Mesendoderm (in vitro differentiated cells): ENCODE measurements at places on chromosomes 16 and 17.

GRCh38 chr16:85613604-85614337 lies 649 bp downstream of the GSE1 start:
- H3K27ac ChIP-seq, result peak overlapping the region; percentile 89
- peaks cover 22% of the 10 kb centered on the region for H3K4me1 ChIP-seq
- no peaks in the 10 kb centered on the region for H3K27me3 ChIP-seq
- no peaks in the 10 kb centered on the region for H3K36me3 ChIP-seq
- DNase-seq, result peak; percentile 93

DNA sequence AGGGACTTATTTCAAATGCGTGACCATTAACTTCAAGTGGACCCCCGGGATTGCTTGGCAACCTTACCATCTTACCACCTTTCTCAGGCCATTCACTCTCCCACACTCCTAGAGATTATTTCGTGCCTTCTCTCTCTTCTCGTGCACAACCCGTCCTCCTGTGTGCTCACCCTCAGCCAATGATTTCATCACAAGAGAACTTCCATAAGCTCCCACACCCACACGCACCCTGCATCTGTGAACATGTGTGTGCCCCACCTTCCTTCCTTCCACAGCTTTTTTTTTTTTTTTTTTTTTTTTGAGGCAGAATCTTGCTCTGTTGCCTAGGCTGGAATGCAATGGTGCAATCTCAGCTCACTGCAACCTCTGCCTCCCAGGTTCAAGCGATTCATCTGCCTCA lies 27.4 kb upstream of the CDH3 start:
- no peaks in the 10 kb centered on the region for H3K36me3 ChIP-seq
- no peaks in the 10 kb centered on the region for H3K27me3 ChIP-seq
- H3K27ac ChIP-seq, result no peak overlapping the region
- H3K4me3 ChIP-seq, result no peak overlapping the region
- no peaks in the 10 kb centered on the region for H3K4me1 ChIP-seq

- H3K27me3 ChIP-seq, result no peaks in the 10 kb centered on the region
- peaks cover 5% of the 10 kb centered on the region for H3K4me1 ChIP-seq
- H3K27ac ChIP-seq, result no peak overlapping the region
- no peak overlapping the region for H3K4me3 ChIP-seq
Measured at GRCh38 chr17:45948498-45948880, 50.6 kb upstream of the STH start.

DNA sequence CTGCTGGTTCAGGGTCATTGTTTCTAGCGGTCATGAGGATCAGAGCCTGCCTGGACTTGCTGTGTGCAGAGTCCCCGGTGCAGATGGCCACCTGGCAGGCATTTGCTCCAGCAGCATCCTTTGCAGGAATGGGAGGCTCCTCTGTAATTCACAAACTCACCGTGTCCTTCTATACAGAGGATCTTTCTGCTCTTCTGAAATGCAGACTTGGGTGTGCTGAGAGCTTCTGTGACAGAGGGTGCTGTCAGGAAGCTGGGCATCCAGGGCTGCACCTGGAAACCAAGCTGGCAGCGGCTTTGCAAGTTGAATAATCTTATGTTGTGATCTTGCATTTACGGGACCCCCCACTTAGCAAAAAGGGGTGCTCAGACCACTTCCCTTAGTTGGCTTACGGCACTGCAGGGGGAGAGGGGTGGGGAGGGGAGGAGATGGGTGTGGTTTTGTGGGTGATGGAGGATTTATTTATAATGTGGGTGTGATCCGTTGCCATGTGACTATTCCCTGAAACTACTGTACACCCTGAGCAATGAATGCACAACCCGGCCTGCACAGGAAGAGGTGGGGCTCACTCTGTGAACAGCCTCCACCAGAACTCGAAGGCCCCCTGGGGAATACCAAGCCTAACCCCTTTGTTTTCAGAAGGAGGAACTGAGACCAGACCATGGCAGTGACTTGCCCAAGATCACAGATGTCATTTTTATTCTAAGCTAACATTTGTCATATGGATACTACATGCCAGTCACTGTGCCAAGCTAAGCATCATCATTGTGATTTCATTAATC lies 178.3 kb downstream of the PRKCB start:
- no peaks in the 10 kb centered on the region for H3K27me3 ChIP-seq
- no peak for DNase-seq
- H3K4me1 ChIP-seq, result no peaks in the 10 kb centered on the region
- H3K36me3 ChIP-seq, result no peaks in the 10 kb centered on the region
- no peak overlapping the region for H3K27ac ChIP-seq
- no peak overlapping the region for H3K4me3 ChIP-seq

GRCh38 chr17:9647014-9647413 lies 1.7 kb downstream of the USP43 start:
- no peaks in the 10 kb centered on the region for H3K27me3 ChIP-seq
- peak; percentile 92 for DNase-seq
- no peak overlapping the region for H3K27ac ChIP-seq
- H3K36me3 ChIP-seq, result no peaks in the 10 kb centered on the region

DNA sequence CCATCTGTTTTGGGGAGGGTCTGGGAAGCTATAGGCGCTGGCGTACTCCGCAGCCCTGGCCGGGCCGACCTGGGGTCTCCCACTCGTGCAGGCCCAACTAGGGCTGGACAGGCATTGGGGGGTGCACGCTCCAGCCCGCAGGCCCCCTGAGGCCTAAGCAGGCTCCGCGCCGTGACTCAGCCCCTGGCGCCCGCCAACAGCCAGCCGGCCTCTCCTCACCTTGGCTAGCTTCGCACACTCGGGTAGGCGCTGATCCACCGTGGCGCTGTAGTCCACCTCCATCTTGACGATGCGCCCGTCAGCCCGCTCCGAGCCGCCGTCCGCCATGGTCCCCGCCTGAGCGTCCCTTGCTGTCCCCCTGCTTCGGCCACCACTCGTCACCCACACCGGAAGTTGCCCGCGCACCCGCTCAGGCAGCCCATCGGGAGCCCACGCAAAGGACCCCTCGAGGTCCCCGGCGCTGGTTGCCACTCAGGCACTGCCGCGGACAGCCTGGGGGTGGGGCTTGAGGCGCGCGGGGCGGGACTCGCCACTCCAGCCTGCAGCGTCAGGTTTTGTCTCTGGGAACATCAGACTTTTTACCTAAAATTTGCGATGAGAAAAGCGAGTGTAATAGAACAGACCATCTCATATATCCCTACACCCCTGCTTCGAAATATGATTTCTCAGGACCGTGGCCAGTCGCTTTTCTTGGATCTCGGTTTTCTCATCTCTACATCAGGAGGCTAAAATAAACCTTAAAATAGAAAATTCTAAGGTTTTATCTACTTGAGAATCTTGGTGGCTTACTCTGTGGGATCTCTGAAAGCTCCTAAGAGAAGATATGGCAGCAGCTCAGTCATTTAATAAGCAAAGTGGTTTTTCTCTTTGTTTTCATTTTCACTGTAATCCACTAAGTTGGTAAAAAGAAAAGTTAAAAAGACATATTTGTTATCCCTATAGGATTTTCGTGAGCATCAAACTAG lies at the start of gene PSMD12:
Gene PSMD12, minus strand, starts transcription at position 385 of the 965 bp plus-strand sequence. Its CDS starts 58 bp downstream, at position 327.
- H3K27me3 ChIP-seq, result no peaks in the 10 kb centered on the region
- H3K4me1 ChIP-seq, result no peaks in the 10 kb centered on the region
- peak within 1 kb of the TSS; percentile 79 for H3K4me3 ChIP-seq
- H3K36me3 ChIP-seq, result no peaks in the 10 kb centered on the region
- H3K27ac ChIP-seq, result no peak within 1 kb of the TSS

- H3K36me3 ChIP-seq, result no peaks in the 10 kb centered on the region
- peak overlapping the region; percentile 17 for H3K27ac ChIP-seq
- peaks cover 13% of the 10 kb centered on the region for H3K4me1 ChIP-seq
- H3K4me3 ChIP-seq, result no peak overlapping the region
- H3K27me3 ChIP-seq, result no peaks in the 10 kb centered on the region
Measured at GRCh38 chr16:46748775-46749705, 896 bp upstream of the MYLK3 start.

DNA sequence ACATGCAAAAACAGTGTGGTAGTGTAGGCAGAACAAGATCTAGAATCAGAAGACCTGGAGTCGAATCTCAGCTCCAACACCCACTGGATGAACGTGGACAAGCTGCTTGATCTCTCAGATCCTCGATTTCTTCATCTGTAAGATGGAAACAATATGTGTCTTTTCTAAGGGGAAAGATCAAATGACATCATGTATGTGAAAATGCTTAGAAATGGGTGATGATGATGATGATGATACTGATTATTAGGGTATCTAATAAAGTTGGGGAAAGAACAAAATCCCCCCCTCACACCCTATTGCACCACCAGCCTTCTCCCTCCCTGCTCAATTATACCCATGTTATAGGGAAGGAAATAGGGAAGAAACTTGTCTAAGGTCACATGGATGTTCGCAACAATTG lies 10.9 kb downstream of the DYNLL2 start:
- H3K27ac ChIP-seq, result no peak overlapping the region
- H3K27me3 ChIP-seq, result no peaks in the 10 kb centered on the region
- no peak overlapping the region for H3K4me3 ChIP-seq
- DNase-seq, result no peak
- H3K36me3 ChIP-seq, result peaks cover 8% of the 10 kb centered on the region

DNA sequence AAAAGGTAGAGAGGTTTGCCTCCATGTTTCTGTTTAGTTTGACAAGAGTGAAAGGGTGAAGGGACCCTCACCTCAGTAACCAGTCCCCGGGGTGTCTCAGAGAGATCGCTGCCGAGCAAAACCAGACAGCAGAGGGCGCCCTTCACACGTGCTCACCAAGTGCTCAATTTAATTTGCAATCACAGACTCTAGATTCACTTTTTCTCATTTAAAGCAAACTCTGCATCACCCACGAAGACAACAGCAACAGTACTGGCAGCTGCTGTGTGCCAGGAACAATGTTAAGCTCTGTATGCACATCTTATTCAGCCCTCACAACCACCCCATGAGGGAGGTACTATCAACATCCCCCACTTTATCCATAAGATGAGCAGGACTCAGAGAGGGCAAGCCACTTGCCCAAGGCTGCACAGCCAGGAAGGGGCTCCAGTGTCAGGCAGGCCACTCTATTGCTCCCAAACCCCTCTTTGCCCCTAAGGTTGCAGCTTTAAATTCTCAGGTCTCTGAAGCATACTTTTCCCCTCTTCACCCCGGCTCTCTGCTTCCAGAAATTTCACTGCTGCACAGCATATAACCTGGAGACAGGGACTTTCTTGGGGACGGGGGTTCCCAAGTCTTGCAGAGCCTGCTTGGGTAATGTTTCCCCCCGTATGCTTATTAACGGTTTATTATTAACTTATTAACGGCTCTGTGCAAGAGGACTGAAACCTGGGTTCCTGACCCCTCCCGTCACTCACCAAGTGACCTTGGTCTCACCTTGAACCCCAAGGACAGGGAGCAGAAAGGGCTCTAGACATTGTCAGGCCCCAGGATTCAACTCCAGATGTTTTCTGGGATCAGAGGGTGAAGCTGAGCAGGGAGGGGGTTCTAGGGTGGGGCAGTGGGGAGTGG lies 70.9 kb downstream of the CNGB1 start:
- H3K36me3 ChIP-seq, result no peaks in the 10 kb centered on the region
- H3K4me3 ChIP-seq, result no peak overlapping the region
- no peaks in the 10 kb centered on the region for H3K4me1 ChIP-seq

DNA sequence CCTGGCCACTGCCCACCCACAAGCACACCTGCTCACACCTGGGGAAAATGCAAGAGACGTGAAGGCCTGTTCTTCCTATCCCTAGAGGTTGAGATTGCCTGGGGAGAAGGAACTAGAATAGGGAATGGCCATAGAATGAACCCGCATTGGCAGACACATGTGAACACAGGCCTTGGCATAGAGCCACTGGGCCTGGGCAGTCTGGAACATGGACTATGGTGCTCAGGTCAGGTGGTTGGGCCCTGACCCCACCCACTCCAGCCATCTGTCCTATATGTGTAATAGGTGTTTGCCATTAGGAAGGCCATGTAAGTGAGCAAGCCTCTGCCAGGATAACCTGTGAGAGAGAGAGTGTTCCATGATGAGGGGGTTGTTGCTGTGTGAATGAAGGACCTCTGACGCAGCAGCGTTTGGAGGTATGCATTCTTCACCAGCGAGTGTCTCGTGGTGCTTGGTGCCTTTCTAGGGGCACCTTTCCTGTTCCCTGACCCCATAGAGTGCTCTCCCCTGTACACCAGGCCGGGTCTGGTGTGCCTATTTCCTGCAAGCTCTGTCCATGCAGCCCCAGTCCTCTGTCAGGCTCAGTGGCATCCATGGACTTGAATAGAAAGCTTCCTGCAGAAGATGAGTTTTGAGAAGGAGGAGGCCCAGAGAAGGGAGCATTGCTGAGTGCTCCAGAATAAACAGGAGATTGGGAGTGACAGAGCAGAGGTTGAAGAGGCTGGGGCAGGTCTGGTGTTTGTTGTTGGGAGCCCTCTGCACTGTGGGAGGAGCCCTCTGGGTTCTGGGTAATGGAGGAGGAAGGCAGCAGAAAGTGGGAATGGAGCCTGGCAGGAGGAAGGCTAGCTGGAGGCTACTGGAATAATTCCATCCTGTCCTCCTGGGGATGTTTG lies 15.6 kb downstream of the CTRL start:
- no peak overlapping the region for H3K4me3 ChIP-seq
- no peaks in the 10 kb centered on the region for H3K27me3 ChIP-seq
- H3K27ac ChIP-seq, result peak overlapping the region; percentile 72
- H3K36me3 ChIP-seq, result no peaks in the 10 kb centered on the region
- peak; percentile 27 for DNase-seq

DNA sequence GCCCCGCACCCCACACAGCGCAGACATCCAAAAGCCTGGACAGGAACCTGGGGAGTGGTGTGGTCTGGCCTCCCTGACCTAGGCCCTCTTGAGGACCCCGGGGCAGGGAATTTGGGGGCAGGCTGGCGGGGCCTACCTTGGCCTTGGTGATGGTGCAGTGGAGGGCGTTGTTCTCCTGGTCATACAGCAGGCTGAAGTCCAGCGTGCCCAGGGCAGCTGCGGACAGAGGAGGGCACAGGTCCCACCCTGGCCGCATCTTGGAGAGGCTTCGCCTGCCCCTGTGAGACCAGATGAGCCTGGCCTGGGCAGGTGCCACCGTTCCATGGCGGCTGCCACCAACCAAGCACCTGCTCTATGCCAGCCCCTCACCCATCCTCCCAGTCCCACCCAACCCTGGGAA lies 9.0 kb downstream of the DOC2B start:
- H3K27ac ChIP-seq, result no peak overlapping the region
- H3K4me3 ChIP-seq, result no peak overlapping the region
- H3K27me3 ChIP-seq, result no peaks in the 10 kb centered on the region

DNA sequence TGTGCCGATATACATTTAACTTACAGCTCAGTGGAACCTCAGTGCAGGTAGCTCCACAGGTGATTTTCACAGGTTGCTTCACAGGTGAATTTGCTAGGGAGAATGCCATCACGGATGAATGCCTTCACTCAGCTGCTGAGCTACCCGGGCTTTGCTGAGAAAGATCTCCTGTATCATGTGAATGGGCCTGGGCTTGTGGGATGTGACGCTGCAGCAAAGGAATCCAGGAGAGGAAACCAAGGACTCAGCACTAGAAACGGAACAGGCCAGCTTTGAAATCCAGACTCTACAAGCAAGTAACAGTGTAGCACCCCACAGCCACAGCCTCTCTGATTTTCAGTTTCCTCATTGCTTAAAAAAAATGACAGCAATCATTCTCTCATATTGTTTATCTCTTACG lies 271.4 kb upstream of the MAF start:
- no peaks in the 10 kb centered on the region for H3K4me1 ChIP-seq
- H3K4me3 ChIP-seq, result no peak overlapping the region
- no peak overlapping the region for H3K27ac ChIP-seq
- DNase-seq, result no peak

- no peaks in the 10 kb centered on the region for H3K36me3 ChIP-seq
- no peak overlapping the region for H3K27ac ChIP-seq
- no peak overlapping the region for H3K4me3 ChIP-seq
Measured at GRCh38 chr16:57603115-57604024, 25.1 kb upstream of the ADGRG1 start.

GRCh38 chr16:84641643-84642358 lies 6.5 kb upstream of the KLHL36 start:
- H3K27ac ChIP-seq, result no peak overlapping the region
- peaks cover 3% of the 10 kb centered on the region for H3K4me1 ChIP-seq
- no peak for DNase-seq
- H3K4me3 ChIP-seq, result no peak overlapping the region

GRCh38 chr16:12162151-12162985 lies 185.8 kb downstream of the SNX29 start:
- DNase-seq, result no peak
- H3K27me3 ChIP-seq, result no peaks in the 10 kb centered on the region
- H3K36me3 ChIP-seq, result no peaks in the 10 kb centered on the region
- no peak overlapping the region for H3K27ac ChIP-seq
- H3K4me1 ChIP-seq, result no peaks in the 10 kb centered on the region
